Left lung (tissue), 14 donors: ENCODE measurements at places on chromosomes 2 and 18. TPM values are rescaled to one million over a fixed set of nuclear protein-coding genes. Genes with fewer than 3 reads are reported as not detected.

- DNase-seq, result no peak
These were observed 19.8 kb upstream of the L3MBTL4 start for GRCh38 chr18:6434481-6434880.

DNA sequence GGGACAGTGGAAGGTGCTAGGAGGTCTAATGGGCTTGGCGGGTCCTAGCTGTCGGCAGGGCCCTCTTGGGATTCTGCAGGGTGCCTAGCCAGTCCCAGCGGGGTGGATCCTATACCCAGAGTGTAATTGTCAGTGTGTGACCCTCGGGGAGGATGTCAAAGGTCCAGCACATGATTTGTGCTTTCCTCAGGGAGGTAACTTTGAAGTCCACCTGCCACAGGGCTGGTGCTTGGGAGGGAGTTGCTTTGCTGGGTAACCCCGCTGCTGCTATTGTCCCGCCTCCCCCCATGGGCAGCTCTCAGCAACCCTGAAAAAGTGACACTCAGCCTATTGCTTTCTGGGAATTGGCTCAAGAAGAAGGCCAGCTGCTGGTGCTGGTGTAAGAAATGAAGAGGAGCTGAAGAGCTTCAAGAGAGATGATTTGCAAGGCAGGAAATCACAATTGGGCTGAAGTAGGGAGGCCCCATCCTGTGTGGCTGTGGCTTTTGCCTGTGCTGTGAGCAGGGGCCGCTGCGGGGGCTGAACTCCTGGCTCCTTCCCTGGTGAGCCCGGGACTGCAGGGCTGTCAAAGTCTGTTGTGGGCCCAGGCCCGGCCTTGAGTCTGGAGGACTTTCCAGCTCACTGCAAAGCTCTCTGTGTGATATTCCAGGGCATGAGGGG lies 36.4 kb downstream of the EMILIN2 start:
- no peak for DNase-seq

DNA sequence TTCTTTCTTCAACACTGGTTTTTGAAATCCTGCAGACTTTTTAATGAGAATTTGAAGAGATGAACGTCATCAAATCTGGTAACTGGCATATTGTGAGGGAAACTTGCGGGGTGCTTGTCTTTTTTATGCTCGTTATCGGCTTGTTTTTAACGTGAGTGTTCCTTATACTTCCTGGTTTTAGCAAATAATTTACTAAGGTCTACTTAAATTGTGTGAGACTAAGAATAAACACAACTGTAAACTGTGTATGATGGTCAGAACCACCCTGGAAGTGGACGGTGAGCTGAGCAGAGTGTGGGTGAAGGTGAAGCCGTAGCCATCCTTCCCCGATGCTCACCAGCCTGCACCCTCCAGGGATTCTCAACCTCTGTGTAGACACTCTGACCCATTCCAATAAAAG lies 82.3 kb upstream of the CDC42EP3 start:
- no peak for DNase-seq

- DNase-seq, result no peak
These were observed 22.6 kb upstream of the FZD5 start for GRCh38 chr2:207792244-207792785.

GRCh38 chr2:200431996-200432705 lies 77.7 kb downstream of the KCTD18 start:
- DNase-seq, result no peak

DNA sequence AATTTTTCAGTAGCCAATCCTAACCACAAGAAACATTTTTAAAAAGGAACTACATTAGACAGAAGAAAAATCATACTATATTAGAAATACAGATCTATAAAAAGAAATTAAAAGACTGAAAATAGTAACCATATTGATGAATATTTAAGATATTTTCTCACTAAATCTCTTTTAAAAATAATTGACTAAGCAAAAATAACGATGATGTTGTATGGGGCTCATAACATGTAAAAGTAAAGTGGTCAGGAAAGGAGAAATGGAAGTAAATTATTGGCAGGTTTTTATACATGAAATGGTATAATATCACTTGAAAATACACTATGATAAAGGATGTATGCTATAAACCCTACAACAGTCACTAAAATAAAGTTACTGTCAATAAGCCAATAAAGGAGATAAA lies 5.4 kb downstream of the WDPCP start:
- DNase-seq, result no peak

GRCh38 chr2:54047091-54047490 lies 68.3 kb upstream of the ACYP2 start:
- no peak for DNase-seq

DNA sequence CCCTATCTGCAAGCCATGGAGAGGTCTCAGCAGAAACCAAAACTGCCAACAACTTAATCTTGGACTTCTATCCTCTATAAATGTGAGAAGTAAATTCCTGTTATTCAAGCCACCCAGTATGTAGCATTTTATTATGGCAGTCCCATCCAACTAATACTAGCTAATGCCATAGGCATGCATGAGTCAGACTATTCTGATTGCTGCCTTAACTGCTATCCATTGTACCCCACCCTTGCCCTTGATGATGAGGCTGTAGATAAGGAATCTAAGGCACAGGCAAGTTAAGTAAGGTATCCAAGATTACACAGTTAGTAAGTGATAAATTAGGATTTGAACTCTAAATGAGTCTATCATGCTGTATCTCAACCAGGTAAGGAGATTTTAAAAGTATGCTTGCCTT lies 223.0 kb downstream of the UBE2E3 start:
- no peak for DNase-seq

VWA3B gene
- 5.1 TPM for polyA plus RNA-seq

SLC35F6 gene
- 13.5 TPM for polyA plus RNA-seq

TLX2 gene
- 0.08 TPM for polyA plus RNA-seq

ASXL3 gene
- polyA plus RNA-seq, result 10.7 TPM

SEPTIN10 gene
- 135 TPM for polyA plus RNA-seq

DIPK1C gene
- 0.09 TPM for polyA plus RNA-seq
